HEK293T (cell line): ENCODE measurements at places on chromosomes 4 and X.

DNA sequence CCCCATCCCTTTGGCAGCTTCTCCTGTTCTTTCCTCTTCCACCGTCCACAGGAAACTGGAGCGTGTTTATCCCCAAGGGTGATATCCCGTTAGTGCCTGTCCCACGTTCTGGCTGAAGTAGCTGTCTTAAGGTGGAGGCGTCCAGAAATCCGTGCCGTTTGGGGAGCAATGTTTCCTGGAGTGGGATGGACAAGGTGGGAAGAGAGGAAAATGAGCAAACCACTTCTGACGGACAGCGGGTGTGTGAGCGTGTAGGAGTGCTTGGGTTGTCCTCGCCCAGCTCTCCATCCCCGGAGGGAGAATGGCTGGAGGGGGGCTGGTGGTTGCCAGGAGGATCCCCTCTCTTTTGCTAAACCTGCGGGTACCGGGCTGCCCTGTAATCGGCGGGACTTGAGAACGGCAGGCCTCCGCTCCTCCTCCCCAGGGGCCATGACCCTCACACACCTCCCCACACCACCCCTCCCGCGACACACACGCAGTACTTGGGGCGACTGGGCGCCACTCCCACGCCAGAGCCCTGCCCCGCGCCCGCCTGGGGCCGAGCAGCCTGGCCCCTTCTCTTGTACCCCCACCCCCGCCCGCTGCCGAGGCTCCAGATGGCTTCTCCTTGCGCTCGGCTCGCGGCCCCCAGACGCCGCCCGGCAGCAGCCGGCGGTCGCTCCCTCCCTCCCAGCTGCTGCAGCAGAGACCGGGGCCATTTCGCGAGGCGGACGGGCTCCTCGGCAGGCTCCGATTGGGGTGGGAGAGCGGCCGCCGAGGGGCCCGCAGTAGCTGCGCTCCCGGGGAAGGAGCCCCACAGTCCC is 13.9 kb upstream of the PRDM8 start:
- peak; percentile 48 for DNase-seq

DNA sequence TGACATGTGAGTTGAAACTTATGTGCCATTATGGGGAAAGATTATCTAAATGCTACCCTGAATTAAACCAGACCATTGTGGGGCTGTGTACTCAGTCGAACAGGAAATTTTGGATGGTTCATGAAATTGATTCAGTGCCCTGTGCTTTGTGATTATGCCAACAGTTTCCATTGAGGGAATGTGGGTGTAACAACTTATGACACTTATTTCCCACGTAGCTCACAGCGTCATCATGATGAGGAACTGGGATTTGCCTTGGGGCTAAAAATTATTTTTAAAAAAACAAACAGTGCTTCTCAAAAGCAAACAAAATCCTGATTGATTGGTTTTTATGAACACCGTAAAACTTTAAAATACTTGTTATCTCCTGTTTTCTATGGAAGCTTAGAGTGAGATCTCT is 8.3 kb upstream of the CLTRN start:
- DNase-seq: no peak

- DNase-seq: no peak
Observed at GRCh38 chrX:37409278-37409677, 60.1 kb downstream of the PRRG1 start.

DNA sequence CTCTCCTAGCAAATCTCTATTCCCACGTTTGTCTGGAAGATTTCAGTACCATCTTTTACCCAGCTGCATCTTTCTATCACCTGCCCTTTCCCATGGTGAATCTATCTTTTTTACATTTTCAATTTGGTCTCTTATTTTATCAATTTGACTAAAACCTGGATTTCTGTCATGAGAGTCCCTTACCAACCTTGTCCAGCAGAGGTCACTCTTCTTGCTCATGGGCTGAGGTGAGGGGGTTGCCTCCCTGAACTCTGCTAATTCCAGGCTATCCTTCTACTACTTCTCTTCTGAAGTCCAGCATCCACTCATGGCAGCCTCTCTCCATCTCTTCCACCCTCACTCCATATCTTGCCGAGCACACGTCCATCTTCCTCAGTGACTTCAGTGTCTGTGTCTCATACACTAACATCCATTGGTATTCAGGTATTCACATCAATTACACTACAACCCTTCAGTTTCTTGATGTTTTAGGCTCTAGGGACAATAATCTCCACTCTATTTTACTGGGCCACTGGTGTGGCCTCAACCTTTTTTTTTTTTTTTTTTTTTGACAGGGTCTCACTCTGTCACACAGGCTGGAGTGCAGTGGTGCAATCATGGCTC is 17.8 kb upstream of the ZNF827 start:
- peak; percentile 71 for DNase-seq

- no peak for DNase-seq
Observed at GRCh38 chr4:18686338-18687037, 664.9 kb upstream of the LCORL start.

DNA sequence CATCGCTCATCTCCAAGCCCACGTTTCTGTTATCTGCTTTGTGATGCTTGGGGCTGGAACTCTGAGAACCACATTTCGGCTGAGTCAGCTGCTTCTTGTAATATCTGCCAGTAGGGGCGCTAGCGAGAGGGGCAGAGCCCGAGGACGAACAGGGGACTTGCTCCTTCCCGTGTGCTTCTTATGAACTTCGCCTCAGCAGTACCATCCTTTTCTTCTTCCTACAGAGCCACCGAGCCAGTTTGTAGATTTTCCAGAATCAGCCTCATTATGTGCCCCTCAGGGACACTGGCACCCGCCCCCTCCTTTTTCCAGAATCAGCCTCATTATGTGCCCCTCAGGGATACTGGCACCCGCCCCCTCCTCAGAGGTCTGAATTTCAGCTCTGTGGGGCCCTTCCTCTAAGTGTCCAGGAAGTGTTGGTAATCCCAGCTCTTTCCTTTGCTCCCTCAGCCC is 441.7 kb upstream of the RASGEF1B start:
- peak; percentile 82 for DNase-seq

- peak; percentile 36 for DNase-seq
Observed at GRCh38 chrX:123731258-123731986, 1.4 kb downstream of the THOC2 start.

- peak; percentile 39 for DNase-seq
Observed at GRCh38 chr4:110533940-110534339, 58.0 kb downstream of the ENPEP start.

DNA sequence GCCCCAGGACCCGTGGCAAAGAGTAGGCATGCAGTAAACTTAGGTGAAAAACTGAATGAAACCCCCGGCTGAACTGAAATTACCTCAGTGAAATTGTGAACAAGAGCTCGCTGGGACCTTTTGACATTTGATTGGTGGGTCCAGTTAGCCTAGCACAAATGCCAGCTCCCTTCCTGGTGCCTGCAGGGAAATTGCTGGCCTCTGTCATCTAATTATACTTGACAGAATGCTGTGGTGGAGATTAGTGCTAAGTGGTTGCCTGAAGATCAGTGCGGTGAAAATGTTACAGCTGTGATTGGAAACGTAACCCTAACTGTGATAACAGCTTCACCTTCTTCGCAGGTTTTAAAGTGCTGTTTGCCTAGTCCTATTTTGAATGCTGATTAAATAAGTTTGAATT is 43.0 kb downstream of the ADD1 start:
- no peak for DNase-seq

DNA sequence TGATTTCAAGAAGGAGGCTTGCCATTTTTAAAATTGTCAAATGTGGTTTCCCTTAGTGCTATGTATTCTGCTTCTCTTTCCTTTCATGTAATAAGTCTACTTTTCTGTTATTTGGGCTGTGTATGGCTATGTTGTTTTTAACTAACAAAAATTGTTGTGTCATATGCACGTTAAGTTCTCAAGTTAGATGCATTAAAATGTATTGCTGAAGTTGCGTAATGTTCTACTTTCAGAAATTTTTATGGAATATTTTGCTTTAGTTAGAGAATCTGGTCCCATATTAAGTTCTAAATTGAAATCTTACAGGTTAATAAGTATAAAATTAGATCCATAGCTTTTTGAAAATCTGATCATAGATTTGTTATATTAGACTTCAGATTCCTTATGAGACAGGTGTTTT is 133.2 kb downstream of the TLL1 start:
- no peak for DNase-seq

DNA sequence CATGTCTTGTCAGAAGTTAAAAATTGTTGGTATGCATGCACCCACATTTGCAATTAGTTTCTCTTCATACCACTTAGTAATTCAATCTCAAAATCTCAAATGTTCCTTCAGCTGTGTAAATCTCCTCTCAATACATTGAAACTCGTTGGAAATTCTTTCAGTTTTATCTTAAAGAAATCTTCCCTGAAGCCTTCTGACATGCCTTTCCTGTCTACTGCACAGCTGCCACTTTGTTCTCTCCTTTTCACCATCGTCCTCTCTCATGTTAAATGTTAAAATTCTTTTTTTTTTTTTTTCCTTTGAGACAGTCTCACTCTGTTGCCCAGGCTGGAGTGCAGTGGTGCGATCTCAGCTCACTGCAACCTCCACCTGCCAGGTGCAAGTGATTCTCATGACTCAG is 30.9 kb downstream of the MCUB start:
- DNase-seq: no peak

DNA sequence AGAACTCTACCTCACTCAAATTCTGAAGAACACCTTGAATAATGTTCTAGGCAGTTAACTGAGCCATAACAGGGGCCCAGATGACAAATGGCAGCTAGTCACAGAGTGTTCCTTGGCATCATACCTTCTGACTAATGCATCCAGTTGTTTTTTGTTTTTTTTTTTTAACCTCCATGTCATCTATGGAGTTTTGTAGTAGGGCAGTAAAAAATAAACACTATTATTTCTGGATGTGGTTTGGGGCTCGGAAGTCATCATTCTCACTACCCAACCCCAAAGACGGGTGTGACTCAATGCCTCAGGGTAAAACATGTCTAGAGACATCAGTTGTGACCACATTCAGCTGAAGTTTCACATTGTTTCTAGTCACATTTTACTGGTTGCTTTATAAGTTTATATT is 31.2 kb upstream of the MCF2 start:
- no peak for DNase-seq

GRCh38 chrX:19331831-19332230 is 11.9 kb upstream of the PDHA1 start:
- DNase-seq: no peak

- DNase-seq: no peak
Observed at GRCh38 chrX:31057691-31058090, 14.2 kb downstream of the FTHL17 start.

GRCh38 chrX:53882331-53882730 is 161.9 kb downstream of the PHF8 start:
- no peak for DNase-seq

- no peak for DNase-seq
Observed at GRCh38 chr4:113438596-113438995, 322.9 kb downstream of the CAMK2D start.

GRCh38 chrX:118156254-118156952 is 39.8 kb upstream of the KLHL13 start:
- no peak for DNase-seq

- no peak for DNase-seq
Observed at GRCh38 chr4:152700151-152700550, 20.4 kb upstream of the TMEM154 start.

DNA sequence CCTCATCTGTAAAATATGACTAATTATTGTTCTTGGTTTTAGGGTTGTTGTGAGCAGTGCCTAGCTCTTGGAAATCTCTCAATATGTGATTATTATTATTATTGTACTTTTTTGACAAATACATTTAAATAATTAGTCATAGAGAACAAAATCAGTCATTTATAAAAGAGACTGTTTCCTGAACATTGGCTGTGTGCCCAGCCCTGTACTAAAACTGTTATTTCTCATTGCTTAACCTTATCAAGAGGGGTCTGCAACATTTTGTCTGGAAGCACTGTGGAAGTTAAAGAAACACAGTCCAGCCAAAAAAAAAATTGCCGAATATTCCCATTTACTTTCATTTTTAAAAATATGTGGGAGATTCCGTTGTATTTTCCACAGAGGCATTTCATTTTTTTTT is 989.2 kb upstream of the SLIT2 start:
- no peak for DNase-seq

DNA sequence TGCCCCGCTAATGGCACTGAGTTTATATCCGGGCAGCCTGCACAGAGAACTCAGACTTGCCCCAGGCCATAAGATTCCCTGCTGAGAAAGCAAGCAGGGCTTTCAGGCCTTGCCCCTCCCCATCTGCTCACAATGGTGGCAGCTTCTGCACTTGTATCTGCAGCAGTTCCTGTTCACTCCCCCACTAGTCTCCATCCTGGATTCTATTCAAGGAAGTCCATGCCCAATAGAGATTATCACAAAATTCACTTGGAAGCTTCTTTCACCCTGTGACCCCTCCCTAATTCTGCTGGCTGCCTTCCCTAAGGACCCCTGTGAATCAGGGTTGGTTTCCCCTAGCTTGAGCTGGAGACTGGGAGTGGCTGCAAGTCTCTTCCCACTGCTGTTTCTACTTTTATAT is 34.5 kb upstream of the UCP1 start:
- DNase-seq: no peak

DNA sequence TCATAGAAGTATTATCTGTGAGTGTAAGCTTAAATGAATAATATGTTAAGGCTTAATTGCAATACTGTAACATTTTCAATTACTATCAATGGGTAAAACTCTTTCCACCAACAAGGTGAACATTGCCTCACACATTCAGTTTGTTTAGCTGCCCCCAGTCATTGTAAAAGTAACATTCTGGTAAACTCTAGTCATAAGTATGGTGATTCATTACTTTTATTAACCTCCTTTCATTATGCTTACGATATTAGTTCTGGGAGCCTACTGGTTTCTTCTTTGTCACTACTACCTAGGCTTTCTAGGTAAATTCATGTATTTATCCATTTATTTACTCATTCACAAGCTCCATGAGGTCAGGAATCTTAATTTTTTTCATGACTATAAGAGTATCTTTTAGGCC is 412.8 kb upstream of the SLIT2 start:
- DNase-seq: no peak
